ENCODE measurements at places on chromosomes 7 and 10.

DNA sequence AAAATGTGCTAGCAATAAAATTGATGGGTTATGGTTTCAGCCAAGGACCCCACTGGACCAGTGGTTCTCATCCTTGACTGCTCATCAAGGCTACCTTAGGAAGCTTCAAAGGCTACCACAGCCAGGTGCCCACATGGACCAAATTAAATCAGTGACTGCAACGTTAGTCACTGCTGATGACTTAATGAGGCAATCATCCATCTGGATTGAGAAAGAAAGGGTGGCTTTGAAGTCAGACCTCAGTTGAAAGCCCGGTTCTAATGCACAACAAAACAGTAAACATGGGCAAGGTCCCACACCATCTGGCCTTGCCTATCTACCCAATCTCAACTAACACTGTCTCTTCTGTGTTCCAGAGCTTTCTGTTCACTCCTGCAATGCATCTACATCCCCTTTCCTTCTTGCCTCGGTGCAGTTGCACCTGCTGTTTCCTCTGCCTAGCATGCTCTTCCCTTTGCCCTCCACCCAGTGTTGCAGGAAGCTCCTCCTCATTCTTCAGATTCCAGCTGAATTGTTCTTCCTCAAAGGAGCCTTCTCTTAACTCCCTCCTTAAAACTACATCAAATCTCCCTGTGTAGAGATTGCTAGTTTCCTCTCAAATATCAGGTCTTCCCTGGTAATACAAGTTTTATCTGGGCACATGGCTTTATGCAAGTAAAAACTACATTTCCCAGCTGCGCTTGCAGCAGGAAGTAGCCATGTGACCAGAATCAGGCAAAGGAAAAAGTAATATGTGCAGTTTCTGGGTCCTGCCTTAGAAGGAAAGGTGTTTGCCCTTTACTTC is 10.3 kb upstream of the KCNK18 start:
- no peak for DNase-seq

- no peak for DNase-seq
These were observed 39.2 kb downstream of the PNLIPRP3 start for GRCh38 chr10:116466715-116467422.

DNA sequence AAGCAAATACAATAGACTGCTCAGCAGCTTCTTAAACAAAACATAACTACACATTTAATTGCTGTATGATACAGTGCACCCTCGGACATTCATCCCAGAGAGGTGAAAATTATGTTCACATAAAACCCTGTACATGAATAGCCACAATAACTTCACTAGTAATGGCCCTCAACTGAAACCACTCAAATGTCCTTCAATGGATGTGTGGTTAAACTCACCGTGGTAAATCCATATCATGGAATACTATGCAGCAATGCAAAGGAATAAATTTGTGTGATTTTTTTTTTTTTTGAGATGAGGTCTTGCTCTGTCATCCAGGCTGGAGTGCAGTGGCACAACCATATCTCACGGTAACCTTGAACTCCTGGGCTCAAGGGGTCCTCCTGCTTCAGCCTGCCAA is 252.7 kb downstream of the TCERG1L start:
- no peak for DNase-seq

GRCh38 chr7:26060733-26061677 is 91.0 kb upstream of the NFE2L3 start:
- no peak for DNase-seq

- DNase-seq = no peak
These were observed 30.7 kb upstream of the PRKAR1B start for GRCh38 chr7:757741-758163.

DNA sequence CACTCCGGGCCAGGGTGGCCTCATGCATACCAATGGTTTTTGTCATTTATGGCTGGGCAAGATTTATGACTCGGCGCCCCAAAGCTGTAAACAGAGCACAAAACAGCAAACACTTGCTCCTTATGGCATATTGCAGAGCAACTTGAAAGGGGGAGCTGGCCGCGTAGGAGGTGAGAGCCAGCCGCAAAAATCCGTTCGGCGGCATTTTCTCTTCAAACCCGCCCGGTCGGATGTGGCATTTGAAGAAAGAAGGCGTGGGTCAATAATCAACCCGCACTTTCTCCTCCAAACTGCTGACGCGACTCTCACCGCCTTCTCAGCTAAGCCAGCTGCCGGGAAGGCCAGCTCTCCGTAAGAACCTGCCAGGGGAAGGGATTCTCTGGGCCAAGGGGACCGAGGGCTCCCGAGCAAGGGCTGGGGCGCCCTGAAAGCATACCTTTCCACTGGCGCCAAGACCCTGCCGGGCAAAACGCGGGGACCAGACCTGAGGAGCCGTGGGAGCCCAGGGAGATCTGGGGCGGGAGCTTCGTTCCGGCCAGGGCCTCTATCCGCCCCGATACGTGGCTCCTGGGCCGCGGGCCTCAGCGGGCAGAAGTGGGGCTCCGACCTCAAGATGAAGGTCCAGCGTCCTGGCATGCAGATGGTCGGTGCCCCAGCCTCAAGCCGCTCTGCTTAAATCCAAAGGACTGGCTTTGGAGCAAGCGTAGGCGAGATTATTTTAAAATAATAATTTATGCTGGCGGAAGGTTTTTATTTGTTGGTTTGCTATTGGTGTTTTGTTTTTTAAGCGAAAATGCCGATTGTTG is 12.9 kb upstream of the HOXA2 start:
- DNase-seq = no peak

GRCh38 chr10:117476716-117477115 is 65.8 kb upstream of the EMX2 start:
- DNase-seq = no peak

DNA sequence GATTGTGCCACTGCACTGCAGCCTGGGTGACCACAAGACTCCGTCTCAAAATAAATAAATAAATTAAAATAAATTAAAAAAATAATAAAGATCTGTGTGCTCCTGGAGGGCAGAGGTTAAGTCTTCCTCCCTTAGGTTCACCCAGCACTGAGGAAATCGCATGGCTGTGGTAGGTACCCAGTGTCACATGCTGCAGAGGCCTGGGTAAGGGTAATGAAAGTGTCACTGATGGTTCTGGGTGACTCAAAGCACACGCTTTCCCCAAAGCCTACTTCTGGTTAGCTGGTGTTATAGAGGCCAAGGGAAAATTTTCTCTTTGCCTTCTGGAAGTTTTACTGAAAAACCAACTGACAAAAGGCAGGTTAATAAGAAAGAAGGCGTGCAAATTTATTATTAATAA is 88.8 kb upstream of the ITGB1 start:
- no peak for DNase-seq

GRCh38 chr7:70893971-70894715 is 237.8 kb upstream of the GALNT17 start:
- no peak for DNase-seq

GRCh38 chr7:44461387-44461786 is 29.1 kb downstream of the NUDCD3 start:
- peak; percentile 70 for DNase-seq

GRCh38 chr10:96646301-96646700 is 59.5 kb upstream of the TM9SF3 start:
- DNase-seq = no peak

- DNase-seq = no peak
These were observed 47.0 kb downstream of the GRK5 start for GRCh38 chr10:119254335-119254734.

DNA sequence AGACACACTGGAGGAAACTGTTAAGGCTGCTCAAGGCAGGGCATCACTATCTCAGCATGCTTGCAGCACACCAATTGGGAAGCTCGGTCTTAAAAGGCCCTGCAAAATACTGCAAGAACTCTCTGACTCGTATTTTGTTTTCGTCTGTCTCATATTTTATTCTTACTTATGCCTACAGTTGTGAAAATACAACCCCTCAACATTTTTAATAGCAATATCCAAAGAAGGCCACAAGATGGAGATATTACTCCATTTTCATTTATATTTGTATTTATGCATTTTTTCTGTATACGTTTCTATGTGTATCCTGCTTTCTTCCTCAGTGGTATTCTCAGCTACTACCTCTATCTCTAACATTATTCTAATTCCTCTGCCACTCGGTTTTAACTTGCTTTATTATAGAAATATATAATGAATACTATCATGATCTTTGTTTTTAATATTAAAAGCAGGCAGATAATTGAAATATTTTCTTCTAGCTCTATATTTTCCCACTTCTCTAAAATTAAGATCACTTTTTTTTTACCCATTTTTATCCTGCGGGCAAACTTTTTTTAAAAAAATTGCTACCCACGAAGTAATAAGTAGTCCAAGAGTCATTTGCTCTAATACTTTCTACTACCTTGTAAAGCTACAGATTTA is 10.0 kb downstream of the DNAJC1 start:
- DNase-seq = no peak

- no peak for DNase-seq
These were observed 91.5 kb upstream of the THSD7A start for GRCh38 chr7:11923376-11923930.

GRCh38 chr10:95183271-95184230 is 10.5 kb upstream of the ACSM6 start:
- DNase-seq = peak; percentile 78

DNA sequence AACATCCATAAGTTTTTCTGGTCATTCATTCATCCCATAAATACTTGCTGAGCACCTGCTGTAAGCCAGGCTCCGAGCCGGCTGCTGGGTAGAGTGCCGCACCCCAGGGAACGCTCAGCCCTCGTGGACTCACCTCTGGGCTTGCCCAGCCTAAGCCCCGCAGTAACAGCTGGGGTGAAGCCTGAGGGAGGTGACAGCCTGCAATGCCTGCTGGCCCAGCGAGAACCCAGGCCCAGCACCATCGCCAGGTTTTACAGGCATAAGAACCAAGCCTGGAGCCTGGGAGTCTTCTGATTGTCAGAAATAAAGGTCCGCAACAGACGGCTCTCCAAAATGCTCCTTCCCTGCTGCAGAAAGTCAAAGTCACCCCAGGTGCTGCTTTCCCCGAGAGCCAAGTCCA is 205.4 kb downstream of the ZMYND11 start:
- no peak for DNase-seq

DNA sequence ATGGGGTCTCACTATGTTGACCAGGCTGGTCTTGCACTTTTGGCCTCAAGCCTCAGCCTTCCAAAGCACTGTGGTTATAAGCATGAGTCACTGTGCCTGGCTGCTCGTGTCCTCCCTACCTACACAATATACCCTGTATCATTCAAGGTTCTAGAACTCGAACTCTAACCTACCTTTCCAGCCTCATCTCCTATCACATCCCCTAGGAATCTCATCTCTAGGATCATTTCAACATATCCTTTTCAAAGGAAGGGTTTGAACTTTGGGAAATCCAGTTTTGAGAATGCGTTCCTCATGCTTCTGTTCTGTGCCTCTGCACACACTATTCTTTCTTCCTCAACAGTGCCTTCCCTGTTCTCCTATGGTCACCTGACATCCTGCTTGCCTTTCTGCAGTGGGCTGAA is 87.8 kb upstream of the RHEB start:
- no peak for DNase-seq

- DNase-seq = no peak
These were observed 26.7 kb downstream of the ERCC6 start for GRCh38 chr10:49512121-49512809.

- DNase-seq = no peak
These were observed 42.1 kb downstream of the CYP51A1 start for GRCh38 chr7:92092210-92092609.

- DNase-seq = no peak
These were observed 11.8 kb downstream of the CCSER2 start for GRCh38 chr10:84340187-84340586.

DNA sequence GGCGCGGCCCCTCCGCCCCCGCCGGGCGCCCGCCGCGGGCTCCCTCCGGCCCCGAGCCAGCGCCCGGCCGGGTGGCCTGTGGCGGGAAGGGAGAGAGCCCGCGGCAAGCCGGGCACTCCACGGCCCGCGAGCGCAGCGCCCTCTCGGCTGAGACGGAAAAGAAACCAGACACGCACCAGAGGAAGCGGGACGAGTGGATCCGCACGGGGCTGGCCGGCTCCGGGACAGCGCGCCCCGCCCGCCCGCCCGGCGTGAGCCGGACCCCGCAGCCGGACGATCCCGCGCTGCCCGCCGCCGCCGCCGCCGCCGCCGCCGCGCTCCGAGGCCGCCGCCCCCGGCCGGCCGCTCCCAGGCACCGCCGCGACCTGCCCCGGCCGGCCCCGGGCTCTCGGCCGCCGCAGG is 300 bp downstream of the ARHGAP21 start:
- peak; percentile 35 for DNase-seq

DNA sequence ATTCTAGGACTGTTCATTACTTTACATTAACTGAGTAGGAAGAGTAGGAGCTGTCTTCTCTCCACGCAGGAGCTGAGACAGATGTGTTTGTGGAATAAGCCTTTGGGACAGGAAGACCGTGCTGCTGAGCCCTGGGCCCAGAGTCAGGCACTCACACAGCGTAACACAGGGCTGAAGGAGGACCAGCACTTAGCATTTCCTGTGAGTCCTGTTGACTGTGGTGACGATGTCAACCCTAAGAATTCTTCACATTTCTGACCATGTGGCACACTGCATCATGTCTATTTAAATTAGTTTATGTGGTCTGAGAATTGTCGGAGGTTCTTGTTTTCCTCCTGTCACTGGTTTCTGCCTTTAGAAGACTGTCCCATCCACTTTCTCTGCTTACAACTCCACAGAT is 117.2 kb downstream of the PIP4K2A start:
- peak; percentile 39 for DNase-seq

DNA sequence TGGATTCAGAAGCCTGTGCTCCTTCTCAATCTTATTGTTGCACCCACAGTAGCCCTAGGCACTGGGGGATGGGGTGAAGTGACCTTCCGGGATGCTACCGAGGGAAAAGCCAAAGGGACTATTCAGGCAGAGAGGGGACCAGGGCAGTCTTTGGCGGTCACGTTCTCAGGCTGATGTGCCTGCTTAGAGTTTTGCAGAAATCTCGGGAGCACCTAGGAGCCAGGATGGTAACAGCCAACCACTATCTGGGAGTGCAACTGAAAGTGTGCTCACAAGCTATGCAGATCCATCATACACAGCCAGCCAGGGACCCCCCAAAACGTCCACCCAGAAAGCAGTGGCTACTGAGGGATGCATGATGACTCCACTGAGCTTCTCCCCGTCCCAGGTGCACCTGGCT is 52.4 kb downstream of the CXCL12 start:
- DNase-seq = no peak

DNA sequence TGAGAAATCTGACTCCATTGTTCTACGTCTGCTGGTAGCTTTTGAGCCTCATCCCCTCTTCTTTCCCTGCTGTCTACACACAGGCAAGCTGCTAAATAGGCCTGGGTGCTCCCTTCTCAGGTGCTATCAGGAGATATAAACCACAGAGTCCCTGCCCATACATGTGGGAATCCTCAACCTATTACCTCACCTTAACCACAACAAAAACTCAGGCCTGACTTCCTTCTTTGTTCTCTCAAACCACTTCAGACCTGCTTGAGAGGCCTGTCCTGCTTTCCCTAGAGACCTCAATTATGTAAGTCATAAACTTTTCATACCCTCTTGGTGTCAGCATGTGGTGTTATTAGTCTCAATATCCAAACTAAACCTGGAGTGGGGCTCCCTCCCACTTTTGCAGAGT is 75.0 kb upstream of the MAGI2 start:
- DNase-seq = no peak

Measured in activated CD4-positive, alpha-beta memory T cell treated with anti-CD3 and anti-CD28 coated beads, Interleukin-2, amount 10 ng/mL, durations not matched to agents 7 days and 5 days (primary cell).